ENCODE measurements at places on chromosomes 1 and 21.

DNA sequence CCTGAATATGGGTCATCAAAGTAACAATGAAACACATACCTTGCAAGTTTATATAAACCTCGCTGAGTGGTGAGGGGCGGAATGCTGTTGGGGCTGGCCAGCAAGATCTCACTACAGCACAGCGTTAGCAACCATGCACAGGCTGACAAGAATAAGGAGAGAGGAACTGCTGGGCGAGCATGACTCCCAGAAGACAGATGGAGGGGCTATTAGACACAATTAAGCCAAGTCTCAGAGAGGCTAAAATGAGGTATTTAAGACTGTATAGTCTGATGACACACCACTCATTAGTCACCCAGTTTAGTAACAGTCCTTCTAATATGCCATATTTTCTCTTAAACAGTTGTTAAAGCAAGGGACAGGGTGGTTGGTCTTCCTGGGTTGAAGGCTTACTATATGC lies 340.2 kb upstream of the NR5A2 start:
- DNase-seq: no peak

- DNase-seq: no peak
Measured at GRCh38 chr1:3283849-3284248, 170.6 kb upstream of the ARHGEF16 start.

DNA sequence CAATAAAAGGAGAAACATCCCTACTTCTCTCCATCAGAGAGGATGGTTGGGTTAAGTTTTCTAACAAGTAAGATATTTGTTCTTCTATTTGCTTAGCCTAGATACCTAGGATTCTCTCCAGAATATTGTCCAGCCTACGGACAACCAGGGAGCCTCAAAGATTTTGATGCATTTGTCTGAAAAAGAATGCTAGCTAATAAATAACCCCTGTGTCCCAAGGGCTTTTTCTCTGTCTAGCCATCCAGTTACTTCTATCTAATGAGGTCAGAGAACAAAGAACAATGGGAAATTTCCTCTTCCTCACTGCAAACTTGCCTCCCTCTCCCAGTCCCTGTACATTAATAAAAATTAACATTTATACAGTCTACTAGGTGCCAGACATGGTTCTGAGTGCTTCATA lies 810 bp downstream of the RGS5 start:
- DNase-seq: no peak

DNA sequence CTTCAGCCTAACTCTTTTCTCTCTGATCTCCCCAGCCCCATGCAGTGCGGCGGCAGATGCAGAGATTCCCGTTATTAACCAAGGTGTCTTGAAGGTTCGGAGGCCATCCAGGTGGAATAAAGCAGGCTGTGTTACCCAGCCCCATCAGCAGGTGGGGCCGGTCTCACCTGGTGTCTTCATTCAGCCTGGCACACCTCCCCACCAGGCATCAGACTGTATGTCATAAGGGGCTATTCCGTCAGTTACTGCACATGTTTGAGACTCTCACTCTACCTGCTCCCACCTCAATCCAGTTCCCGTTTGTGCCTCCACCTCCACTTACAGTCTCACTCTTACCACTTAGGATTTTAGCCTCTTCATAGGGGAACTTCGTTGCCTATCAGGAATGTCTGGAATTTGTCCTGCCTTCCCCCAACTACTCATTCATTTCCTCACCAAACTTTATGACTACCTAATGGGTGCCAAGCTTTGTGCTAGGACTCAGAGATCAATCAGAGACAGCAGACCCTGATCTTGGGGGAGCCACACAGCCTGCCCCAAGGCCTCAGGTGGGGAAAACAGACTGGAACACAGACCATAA lies 170.2 kb downstream of the PLPP3 start:
- DNase-seq: no peak

DNA sequence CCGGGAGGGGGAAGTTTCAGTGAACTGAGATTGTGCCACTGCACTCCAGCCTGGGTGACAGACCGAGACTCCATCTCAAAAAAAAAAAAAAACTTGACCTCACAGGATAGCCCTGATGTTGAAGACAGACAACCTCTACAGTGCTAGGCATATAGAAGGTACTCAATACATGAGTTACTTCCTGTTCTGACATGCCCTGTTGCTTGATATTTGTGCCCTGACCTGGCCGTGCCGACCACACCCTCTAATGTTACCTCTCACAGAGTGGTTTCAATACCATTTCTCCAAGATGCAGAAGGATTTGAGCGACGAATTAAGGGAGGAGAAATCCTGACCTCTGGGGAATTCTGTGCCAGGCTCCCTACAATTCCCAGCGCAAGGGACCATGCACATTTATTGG lies 5.2 kb downstream of the PTAFR start:
- DNase-seq: no peak

GRCh38 chr1:160748878-160749269 lies 9.8 kb downstream of the SLAMF7 start:
- no peak for DNase-seq

DNA sequence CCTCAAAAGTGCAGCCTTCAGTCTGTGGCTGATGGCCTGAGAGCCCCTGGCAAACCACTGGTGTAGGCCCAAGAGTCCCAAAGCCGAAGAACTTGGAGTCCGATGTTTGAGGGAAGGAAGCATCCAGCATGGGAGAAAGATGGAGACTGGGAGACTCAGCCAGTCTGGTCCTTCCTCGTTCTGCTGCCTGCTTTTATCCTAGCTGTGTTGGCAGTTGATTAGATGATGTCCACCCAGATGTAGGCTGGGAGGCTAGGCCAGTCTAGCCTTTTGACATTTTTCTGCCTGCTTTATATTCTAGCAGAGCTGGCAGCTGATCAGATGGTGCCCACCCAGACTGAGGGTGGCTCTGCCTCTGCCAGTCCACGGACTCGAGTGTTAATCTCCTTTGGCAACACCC lies 1.1 kb upstream of the LYPD8 start:
- DNase-seq: no peak

DNA sequence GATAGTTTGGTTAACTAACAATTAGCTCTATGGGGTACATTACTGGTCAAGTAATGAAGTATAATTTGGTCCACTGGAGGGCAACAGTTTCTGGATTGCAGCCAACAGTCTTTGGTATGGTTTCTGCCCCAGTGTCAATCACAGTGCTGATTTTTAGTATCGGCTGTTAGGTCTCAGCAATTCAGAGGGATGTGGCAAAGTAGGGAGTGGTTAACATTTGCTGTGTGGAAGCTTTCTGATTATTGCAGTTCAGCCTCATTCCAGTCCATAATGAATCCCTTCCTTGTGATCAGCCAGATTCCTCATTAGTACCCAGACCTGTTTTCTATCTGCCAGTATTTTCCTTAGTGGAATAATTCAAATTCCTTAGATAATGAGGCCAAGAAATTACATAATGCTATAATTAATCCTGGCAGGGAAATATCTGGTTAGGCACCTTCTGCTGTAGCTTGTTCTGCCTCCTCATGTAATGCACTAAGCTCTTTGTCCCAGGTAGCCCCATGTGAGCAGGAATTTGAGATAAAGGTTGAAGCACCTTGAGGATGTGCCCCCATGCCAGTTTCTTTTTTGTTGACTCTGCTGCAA lies 14.0 kb downstream of the F3 start:
- DNase-seq: no peak

DNA sequence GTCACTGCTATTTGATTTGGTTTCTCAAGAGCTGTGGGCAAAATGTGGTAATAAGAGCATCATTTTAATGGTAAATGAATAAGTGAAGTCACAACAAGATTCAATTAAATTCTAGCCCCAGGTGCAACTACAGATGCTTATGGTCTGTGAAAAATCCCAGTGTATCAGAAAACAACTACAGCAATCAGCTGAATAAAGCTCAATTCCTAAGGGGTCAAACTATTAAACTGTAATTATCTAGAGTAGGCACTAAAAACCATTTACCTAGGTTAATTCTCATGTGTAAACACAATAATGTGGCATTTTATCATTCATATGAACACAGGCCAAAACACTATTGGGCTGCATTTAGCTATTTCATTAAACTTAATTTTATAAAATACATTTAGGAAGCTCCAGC lies 9.6 kb downstream of the TARBP1 start:
- DNase-seq: no peak

- DNase-seq: no peak
Measured at GRCh38 chr1:8267307-8267706, 50.6 kb upstream of the SLC45A1 start.

DNA sequence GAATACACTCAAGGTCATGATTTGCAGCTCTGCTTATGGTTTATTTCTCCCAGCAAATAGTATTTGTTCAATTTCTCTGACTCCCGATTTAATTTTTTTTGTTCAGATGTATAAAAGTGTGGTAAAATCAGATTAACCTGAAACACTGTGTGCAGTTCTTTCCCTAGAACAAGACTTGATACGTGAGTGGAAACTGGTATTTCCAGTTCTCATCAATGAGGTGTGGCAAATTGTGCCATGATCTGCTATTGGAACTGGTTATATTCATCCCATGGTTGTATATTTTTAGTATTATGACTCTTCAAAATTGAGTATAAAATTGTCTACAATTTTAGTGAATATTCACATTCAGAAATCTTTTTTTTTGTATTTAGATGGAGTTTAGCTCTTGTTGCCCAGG lies 76.8 kb upstream of the IVNS1ABP start:
- no peak for DNase-seq

DNA sequence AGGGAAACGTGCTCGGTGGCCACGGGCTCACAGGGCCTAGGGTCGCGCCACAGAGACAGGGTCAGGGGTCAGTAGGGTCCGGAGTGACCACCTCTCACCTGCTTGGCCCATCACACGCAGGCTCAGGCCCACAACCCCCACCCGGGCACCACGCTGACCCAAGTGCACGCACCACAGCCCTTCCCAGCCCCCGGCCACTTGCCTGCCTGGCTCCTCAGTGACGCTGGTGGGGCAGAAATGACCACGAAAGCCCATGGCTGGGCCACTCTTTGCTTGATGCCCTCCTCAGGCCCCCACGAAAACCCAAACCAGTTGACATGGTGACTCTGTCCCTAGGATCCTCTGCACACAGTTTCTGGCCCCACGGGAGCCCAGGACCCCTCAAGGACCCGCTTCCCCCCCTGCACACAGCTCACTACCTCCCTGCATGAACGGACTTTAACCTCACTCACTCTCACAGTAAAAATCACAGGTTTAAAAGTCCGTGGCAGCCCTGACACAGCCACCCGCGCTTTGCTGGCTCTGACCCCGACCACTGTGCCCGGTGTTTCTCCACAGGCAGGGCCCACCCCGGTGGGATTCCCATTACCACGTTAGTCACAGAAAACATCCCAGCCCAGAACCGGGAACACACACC lies 20.7 kb downstream of the NADK start:
- no peak for DNase-seq

DNA sequence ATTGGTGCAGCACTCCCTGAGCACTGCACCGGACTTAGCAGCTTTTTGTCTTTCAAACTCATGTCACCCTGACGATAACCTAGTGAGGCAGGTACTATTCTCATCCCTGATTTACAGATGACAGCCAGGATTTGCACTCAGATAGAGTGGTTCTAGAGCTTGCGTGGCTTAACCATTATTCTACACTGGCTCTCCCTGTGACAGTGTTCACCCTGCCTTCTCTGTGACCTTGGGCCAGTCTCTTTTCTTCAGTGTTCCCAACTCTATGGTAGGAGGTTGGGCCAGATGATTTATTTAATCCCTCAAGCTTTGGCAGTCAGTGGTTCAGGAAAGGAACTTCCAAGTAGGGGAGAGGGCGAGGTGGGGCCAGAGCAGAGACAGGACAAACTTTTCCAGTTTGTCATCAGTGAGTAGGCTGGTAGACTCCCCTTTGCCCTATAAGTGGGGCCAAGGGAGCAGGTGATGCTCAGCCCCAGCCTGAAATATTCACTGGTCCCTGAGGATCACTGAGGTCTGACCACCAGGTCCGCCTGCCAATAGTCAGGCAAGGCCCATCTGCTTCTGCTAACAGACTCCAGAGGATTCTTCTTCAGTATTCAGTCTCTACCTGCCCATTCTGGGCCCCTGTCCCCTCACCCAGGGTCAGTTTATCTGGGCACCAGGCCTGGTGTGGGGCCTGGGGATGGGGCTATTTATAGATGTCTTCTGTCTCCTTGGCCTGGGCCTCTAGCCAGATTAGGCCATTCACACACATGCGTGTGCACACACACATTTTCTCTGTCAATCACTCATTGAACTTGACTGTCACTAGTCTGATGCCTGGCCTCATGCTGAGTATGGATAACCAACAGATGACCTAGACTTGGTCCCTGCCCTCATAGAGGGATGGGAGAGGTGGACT lies 8.8 kb upstream of the FABP3 start:
- DNase-seq: no peak

GRCh38 chr1:25779894-25780293 lies 20.1 kb upstream of the SELENON start:
- DNase-seq: no peak

DNA sequence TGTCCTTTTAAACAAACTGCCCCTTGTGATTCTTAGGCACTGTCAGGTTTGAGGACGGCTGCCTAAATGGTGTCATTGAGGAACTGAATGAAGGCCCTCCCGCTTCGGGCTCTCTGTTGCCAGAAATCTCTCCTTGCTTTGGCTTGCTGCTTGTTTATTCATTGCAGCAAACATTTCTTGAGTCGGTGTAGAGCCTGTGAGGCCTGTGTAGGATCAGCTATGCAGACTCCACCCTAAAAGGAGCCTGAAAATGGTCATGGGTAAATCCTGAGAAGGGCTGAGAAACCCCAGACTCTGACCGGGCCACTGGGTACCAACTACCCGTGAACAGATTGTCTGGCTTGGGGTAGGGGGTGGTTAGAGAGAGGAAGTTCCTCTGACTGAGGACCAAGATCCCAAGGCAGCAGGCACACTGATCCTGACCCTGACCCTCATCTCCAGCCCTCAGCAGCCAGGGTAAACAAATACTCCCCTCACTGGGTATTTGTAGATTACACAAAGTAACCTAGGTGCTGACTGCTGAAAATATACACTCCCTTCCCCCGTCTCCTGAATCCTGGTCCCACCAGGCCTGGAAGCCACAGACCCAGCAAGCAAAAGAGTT lies 3.1 kb downstream of the IL6R start:
- no peak for DNase-seq

DNA sequence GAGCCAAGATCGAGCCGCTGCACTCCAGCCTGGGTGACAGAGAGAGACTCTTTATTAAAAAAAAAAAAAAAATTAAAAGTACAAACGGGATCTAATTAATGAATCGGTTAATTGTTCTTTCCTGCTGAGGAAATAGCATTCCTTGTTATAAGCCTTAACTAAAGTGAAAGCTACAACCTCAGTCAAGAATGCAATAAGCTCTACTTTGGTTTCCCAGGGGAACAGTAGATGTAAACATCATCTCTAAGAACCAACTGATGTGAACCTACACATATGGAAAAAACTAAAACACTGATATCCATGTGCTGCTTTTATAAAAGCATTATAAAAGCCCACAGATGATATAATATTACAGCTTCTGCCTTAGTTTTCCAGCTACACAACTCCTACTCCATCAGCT lies 41.9 kb downstream of the LPGAT1 start:
- no peak for DNase-seq

- no peak for DNase-seq
Measured at GRCh38 chr1:95409276-95409675, 175.3 kb downstream of the RWDD3 start.

DNA sequence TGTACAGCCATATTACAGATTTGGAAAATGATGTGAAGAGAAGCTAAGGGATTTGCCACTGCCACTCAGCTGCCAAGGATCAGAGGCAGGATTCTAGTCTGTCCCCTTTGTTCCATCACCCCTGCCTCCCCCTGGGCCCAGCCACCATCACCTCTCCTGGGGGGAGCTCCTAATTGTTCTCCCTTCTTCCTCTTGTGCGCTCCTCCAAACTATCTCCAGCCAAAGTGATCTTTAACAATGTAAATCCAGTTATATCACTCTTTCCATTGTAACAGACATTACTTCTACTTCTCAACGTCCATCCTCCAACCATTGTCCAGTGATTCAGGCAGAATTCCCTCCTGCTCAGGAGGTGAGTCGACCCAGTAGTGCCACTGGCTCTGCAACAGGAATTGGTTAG lies 164.1 kb downstream of the PLPP3 start:
- DNase-seq: no peak

Data from stimulated activated CD8-positive, alpha-beta memory T cell treated with anti-CD3 and anti-CD28 coated beads, Interleukin-7, amount 100 ng/mL, for 1 hour (primary cell).